Renal cortical epithelial cell (primary cell): ENCODE measurements at places on chromosomes 3 and 15.

GRCh38 chr3:145904138-145904537 lies 256.8 kb downstream of the PLOD2 start:
- no peak for DNase-seq

GRCh38 chr15:52925130-52925529 lies 135.0 kb upstream of the ONECUT1 start:
- no peak for DNase-seq

- no peak for DNase-seq
Observed at GRCh38 chr15:32636908-32637567, 4.5 kb upstream of the SCG5 start.

DNA sequence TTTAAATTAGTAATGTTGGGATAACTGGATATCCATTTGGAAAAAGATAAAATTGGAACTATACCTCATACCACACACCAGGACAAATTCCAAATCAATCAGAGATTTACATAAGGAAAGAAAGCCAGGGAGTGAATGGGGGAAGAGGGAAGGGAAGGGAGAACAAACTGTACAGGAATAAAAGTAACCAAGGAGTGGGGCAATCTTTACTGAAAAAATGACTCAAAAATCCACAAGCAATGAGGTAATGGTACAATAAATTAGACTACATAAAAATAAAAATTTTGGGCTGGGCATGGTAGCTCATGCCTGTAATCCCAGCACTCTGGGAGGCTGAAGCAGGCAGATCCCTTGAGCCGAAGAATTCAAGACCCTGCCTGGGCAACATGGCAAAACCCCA lies 82.6 kb downstream of the MLH1 start:
- no peak for DNase-seq

DNA sequence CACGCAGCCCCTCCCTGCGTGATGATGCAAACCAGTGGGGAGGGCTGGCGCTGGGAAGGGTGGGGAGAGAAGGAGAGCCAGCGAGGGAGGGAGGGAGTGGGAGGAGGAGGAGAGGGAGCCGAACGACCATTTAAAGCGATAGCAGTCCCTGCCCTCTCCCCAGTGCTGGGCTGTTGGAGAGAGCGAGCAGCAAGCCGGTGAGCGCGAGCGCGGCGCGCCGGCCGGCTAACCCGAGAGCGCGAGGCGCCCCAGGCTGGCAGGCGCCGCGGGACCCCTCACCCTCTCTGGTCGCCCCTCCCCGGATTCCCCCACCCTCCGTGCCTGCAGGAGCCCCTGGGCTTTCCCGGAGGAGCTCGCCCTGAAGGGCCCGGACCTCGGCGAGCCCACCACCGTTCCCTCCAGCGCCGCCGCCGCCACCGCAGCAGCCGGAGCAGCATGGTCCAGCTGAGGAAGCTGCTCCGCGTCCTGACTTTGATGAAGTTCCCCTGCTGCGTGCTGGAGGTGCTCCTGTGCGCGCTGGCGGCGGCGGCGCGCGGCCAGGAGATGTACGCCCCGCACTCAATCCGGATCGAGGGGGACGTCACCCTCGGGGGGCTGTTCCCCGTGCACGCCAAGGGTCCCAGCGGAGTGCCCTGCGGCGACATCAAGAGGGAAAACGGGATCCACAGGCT lies at the start of gene GRM7:
GRM7 (plus strand) TSS at position 162 of the 671 bp plus-strand sequence.
- DNase-seq, result peak; percentile 1

GRCh38 chr15:86855307-86856291 lies 775.9 kb downstream of the AGBL1 start:
- no peak for DNase-seq
